ENCODE measurements at places on chromosomes 13 and 19.

- no peak for DNase-seq
Observed at GRCh38 chr19:6394831-6395230, 1.9 kb upstream of the GTF2F1 start.

GRCh38 chr13:76711550-76712182, 174.5 kb downstream of the KCTD12 start:
- DNase-seq: no peak

GRCh38 chr19:30293051-30293785, 79.0 kb upstream of the ZNF536 start:
- no peak for DNase-seq

- no peak for DNase-seq
Observed at GRCh38 chr13:60514891-60515290, 117.9 kb downstream of the TDRD3 start.

GRCh38 chr13:99122171-99122570, 78.5 kb upstream of the UBAC2 start:
- no peak for DNase-seq

DNA sequence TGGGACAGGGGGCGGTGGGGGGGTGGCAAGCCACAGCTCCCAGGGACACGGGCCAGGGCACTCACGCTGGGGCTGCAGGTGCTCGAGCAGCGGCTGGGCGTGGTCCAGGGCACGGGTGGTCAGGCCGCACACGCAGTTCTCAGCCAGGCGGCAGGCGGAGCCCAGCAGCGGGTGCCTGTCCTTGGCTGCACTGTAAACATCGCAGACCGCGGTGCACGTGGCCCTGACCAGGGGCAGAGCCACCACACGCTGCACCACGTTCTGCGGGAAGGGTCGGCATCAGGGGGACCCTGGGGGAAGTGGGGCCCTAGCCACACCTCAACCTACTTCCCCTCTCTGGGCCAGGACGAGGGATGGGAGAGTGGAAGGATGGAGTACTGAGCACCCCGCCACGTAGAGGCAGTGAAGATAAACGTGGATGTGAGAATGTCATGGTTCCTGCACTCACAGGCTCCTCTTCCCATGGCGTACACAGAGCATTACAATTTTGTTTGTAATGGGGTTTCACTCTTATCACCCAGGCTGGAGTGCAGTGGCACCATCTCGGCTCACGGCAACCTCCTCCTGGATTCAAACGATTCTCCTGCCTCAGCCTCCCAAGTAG, 3.4 kb downstream of the PLIN5 start:
- no peak for DNase-seq

- DNase-seq: no peak
Observed at GRCh38 chr19:387777-388176, 21.2 kb downstream of the C2CD4C start.

- DNase-seq: no peak
Observed at GRCh38 chr13:107974409-107974808, 240.9 kb downstream of the LIG4 start.

DNA sequence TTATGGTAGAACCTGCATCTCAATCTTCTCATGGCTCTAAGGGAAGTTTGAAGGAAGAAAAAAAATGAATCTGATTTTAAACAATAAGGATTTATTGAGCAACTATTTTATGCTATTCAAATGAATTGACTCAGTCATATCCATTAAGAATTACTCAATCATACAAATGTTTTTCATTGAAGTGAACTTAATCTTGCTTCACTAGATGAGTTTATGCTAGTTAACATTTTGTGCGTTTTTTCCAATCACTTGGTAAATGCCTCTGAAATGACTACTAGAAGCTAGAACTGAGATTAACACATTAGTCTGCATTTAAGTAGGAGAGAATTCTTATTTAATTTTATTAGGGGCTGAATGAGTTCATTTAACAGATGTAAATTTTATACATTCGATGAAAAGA, 25.2 kb downstream of the RXFP2 start:
- no peak for DNase-seq

DNA sequence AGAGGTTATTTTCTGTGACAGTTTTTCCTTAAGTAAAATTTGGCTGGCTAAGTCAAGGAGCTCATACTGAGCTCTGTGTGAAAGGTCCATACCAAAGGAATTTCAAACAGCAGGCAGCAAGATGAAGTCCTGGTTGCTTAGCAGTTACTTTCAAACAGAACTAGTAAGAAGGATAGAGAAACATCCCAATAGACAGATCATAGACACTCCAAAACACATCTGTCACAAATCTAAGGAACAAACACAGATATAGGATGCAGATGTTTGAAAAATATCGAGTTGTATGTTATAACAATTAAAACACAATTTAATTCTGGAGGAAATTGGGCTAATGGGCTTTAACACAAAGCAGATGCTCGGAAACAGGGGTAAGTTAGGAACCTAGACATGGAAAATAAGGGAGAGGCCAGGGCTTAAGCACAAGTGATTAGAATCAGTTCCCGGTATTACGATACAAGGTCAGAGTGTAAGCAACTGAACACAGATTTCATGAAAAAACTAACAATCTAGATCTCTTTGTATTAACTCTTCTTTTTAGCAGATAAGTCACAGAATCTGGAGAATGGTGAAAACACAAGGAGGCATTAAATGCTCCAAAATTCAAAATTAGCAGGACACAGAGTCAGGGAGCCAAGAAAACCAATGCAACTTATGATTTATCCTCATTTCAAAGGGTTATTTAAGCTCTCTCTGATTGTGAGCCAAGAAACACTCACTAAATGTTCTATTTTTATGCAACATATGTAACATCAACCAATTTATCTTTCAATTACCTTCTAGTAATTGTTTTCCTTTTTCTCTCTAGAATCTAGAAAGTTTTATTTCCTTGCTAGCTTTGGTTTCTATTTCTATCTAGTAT, 1992.9 kb upstream of the PCDH20 start:
- DNase-seq: no peak

DNA sequence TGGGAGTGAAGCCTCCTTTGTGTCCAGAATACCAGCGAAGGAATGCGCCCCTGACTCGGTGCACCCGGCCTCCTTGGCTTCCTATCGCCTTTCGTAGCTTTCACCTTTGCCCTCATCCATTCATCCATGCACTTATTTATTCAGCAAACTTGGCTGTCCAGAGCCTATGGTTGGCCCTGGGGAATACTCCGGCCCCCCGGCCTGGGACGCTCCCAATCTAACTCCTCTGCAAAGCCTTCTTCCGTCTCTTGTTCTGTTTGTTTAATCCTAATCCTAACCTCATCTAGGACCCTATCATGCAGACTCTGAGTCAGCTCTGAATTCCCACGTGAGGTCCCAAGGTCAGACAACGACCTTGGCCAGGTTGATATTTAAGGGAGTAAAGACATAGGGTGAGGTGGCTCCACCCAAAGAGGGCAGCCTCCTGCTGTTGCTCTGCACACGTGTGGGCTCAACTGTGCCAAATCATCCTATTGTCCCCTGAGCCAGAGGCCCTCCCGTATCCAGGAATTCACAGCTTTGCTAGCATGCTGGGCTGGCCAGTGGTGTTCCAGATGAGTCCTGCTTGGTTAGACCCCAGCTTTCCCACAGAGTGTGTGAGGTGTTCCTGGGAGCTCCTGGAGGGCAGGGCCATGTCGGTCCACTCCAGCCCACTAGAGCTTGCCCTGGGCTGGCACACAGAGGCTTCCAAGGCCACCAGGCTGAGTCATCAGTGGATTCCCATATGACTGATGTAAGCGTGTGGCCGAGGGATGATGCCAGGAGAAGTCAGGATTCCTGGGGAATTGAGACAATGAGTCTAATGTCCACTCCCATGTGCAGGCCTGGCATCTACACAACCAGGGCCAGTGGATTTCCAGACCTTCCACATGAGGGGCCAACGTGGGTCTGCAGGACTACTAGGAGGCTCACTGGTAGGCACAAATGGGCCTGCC, 6.5 kb upstream of the CCNE1 start:
- DNase-seq: no peak

DNA sequence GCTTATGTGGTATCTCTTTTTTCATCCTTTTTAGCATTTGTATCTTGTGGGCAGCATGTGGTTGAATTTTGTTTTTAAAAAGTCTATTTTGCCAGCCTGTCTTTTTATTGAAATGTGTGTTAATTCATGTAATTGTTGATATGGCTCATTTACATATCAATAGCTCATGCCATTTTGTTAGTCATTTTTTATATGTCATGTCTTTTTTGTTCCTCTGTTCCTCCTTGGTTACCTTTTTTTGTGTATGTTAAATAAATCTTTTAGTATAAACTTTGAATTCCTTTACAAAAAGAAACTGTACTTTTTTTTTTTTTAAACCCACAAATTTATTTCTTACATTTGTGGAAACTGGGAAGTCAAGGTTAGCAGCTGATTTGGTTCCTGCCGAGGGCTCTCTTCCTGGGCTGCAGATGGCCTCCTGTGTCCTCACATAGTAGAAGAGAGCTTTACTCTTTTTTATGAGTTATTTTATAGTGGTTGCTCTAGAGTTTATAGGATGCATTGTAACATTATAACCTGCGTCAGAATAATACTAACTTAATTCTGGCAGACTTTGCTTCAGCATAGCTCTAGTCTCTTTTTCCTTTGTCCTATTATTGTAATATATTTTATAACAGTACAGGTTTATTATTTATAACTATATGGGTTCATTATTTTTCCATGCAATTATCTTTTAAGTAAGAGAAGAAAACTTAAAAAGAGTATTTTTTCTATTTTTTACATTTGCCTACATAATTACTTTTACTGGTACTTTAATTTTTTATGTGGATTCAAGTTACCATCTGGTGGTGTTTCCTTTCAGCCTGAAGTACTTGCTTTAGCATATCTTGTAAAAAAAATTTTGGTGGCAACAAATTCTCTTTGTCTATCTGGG, 86.3 kb downstream of the URI1 start:
- no peak for DNase-seq

GRCh38 chr13:74886502-74886901, 595.5 kb downstream of the TBC1D4 start:
- no peak for DNase-seq

GRCh38 chr13:47215736-47216135, 318.9 kb upstream of the HTR2A start:
- DNase-seq: no peak

DNA sequence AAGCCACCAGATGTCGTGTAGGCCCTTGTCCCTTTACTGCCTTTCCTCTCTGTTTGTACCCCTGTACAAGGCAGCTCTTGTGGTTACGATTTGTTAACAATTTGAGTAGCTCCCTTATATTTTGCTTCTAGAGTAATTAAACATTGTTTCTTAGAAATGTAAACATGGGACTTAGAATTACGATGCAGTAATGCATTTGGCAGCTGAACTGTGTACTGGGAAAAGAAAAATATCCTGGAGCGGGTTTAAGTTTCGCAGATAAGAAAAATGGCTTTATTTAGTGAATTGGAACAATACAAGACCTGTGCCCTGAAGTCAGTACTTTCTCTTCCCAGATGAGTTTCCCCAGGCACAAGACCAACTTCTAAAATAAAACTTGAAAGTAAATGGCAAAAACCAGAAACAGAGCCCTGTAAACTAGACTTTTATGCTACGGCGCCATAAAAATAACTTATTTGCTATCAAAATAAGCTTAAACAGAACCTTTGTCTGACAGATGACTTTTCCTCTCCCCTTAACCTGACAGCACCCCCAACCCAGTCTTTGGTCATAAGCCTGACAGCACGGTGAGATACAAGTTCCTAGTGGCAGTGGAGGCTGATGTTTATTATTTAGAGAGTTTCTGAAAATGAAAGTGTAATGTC, 63.0 kb downstream of the LRCH1 start:
- DNase-seq: no peak

GRCh38 chr13:36959456-36960116, 39.5 kb upstream of the SMAD9 start:
- no peak for DNase-seq

GRCh38 chr19:56912401-56913112, 72.0 kb upstream of the PEG3 start:
- DNase-seq: no peak
